ENCODE measurements at places on chromosomes 1 and 21.

DNA sequence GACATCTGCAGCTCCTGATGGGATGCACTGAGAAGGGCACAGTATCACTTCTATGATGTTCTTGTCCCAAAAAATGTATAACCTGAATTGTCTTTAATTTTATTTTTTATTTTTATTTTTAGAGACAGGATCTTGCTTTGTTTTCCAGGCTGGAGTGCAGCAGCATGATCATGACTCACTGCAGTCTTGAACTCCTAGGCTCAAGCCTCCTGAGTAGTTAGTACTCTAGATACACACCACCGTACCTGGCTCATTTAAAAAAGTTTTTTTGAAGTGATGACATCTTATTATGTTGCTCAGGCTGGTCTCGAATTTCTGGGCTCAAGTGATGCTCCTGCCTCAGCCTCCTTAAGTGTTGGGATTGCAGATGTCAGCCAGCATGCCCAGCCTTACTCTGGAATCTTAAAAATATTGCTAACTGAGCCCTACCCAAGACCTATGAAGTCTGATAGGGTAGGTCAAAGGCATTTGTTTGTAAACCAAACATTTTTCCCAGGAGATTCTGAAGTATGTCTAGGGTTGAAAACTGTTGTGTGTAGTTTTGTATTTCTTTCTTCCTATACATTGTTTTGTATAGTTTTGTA is 68.9 kb downstream of the ATF6 start:
- no peak for DNase-seq

DNA sequence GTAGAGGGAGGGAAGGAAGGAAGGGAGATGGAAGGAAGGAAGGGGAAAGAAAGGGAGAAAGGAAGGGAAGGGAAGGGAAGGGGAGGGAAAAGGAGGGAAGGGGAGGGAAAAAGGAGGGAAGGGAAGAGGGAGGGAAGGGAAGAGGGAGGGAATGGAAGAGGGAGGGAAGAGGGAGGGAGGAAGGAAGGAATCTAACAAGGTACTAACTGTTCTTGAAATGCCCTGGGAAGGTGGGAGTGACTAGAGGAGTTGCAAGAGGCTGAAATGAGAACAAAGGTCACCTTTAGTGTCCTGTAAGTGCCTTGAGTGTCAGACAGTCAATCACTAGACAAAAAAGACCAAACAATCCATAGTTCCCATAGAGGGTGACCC is 2.3 kb upstream of the ATP2B4 start:
- no peak for DNase-seq

- no peak for DNase-seq
These were observed 54.5 kb downstream of the PLXNA2 start for GRCh38 chr1:208189716-208190115.

- no peak for DNase-seq
These were observed 11.9 kb downstream of the KIF21B start for GRCh38 chr1:201011616-201012015.

GRCh38 chr1:147567594-147568381 is 26.5 kb downstream of the BCL9 start:
- no peak for DNase-seq

DNA sequence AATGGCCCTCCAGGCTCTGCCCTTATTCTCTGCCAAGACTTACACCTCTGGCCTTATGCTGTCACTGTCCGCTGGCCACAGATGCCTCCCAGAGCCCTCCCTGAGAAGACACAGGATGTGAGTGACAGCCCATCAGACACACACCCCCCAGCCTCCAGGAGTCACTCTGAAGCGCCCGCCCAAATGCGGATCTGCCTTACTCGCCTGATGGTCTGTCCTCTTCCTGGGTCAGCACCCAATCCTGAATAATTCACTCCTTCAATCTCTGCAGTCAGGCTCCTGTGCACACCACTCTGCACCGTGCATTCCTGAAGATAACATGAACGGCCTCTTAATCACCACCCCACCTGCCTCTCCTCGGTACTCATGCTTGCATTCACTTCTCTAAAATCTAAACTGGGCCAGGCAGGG is 14.7 kb downstream of the CLSTN1 start:
- DNase-seq = no peak
